ENCODE measurements at places on chromosomes 1 and 21. TPM values are rescaled to one million over a fixed set of nuclear protein-coding genes. Genes with fewer than 3 reads are reported as not detected.
A peak's percentile ranks its signal among the peaks of the same experiment; 100 is the strongest.

The PADI1 gene
- 0.13 TPM for polyA plus RNA-seq

The HSD3B2 gene
- not detected for polyA plus RNA-seq

DNA sequence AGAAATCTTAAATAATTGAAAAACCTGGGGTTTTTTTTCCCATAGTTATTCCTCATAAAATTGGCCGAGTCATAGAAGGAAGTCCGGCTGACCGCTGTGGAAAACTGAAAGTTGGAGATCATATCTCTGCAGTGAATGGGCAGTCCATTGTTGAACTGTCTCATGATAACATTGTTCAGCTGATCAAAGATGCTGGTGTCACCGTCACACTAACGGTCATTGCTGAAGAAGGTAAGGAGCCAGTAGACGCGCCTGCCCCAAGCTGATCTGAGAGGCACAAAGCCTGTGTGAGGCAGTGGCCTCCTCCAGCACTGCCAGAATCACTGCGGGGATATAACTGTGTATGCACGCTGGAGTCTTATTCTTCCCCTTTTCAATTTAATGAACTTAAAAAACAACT lies 100.3 kb downstream of the PHTF1 start:
- no peak for DNase-seq
- peaks cover 2% of the 10 kb centered on the region for H3K36me3 ChIP-seq
- no peaks in the 10 kb centered on the region for H3K27me3 ChIP-seq
- H3K4me3 ChIP-seq, result no peak overlapping the region

- no peaks in the 10 kb centered on the region for H3K36me3 ChIP-seq
- DNase-seq, result peak; percentile 82
- peaks cover 6% of the 10 kb centered on the region for H3K4me1 ChIP-seq
- no peak overlapping the region for H3K4me3 ChIP-seq
- no peaks in the 10 kb centered on the region for H3K27me3 ChIP-seq
- peak overlapping the region; percentile 45 for H3K27ac ChIP-seq
These were observed 83.3 kb upstream of the PGBD5 start for GRCh38 chr1:230509281-230509977.

The CD244 gene
- polyA plus RNA-seq, result not detected

The DPH5 gene
- 34.9 TPM for polyA plus RNA-seq

- DNase-seq, result peak; percentile 62
- H3K4me1 ChIP-seq, result peaks cover 4% of the 10 kb centered on the region
- H3K27ac ChIP-seq, result no peak overlapping the region
- H3K36me3 ChIP-seq, result no peaks in the 10 kb centered on the region
- H3K4me3 ChIP-seq, result no peak overlapping the region
- no peaks in the 10 kb centered on the region for H3K27me3 ChIP-seq
These were observed 248.1 kb upstream of the C1orf105 start for GRCh38 chr1:172172352-172172831.

- peak overlapping the region; percentile 91 for H3K4me3 ChIP-seq
- no peaks in the 10 kb centered on the region for H3K27me3 ChIP-seq
- no peaks in the 10 kb centered on the region for H3K36me3 ChIP-seq
- 0 out of 2 replicates have a peak, but pooled peaks cover 2% of the 10 kb centered on the region for H3K4me1 ChIP-seq
These were observed 507 bp downstream of the AK5 start for GRCh38 chr1:77282187-77282865.

DNA sequence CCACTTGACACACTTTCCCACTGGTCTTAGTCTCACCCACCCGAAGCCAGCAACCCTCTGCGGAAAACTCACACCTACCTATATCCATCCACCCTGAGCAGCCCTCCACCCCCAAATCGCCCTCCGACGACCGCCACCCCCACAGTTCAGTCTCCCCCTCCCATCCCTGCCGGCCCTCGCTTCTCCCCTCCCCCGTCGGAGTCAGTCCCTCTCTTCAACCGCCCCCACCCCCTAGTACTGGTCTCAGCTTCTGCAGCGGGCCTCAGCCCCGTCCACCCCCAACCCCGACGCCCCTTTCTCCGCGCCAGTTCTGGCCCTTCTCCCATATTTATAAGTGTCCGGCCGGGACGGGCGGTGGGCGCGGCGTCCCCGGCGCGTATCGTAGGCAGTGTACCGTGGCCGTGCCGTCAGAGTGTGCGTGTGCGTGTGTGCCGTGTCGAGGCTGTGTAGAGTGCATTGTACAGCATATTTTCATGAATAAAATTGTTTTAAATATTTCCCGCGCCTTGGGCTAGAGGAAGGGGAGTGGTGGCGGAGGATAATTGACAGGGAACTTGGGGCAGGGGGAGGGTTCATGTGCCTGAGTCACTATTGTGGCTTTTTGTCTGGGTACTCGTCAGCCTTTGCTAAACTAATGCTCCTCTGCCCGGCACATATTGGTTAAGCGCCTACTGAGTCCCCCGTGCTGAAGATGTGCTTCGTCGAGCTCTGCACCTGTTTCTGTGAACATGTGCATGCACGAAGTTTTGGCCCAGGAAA lies 22.0 kb downstream of the FOXO6 start:
- H3K27me3 ChIP-seq, result peaks cover 84% of the 10 kb centered on the region
- H3K4me3 ChIP-seq, result no peak overlapping the region
- no peaks in the 10 kb centered on the region for H3K36me3 ChIP-seq
- DNase-seq, result peak; percentile 31
- peaks cover 2% of the 10 kb centered on the region for H3K4me1 ChIP-seq

DNA sequence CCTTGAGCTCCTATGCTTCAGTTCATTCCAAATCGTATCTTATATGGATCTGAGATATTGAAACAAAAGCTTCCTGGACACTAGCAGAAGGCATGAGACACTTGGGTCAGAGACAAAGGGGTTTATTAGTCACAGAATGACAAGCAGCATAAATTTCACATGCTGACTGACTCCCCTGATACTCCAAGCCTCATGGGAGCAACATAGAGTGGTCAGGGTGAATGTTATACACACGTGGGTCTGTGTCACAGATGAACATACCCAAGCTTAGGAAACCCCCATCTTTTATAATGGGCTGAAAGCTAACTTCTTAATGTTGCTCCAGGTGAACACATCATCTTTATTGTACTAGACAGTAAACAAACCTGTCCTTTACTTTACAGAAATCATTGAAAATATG lies 599.9 kb upstream of the RGS18 start:
- peak; percentile 1 for DNase-seq
- no peak overlapping the region for H3K4me3 ChIP-seq
- H3K36me3 ChIP-seq, result no peaks in the 10 kb centered on the region
- no peaks in the 10 kb centered on the region for H3K27me3 ChIP-seq
- no peaks in the 10 kb centered on the region for H3K4me1 ChIP-seq
- no peak overlapping the region for H3K27ac ChIP-seq

The SLFNL1 gene
- polyA plus RNA-seq, result 0.09 TPM

DNA sequence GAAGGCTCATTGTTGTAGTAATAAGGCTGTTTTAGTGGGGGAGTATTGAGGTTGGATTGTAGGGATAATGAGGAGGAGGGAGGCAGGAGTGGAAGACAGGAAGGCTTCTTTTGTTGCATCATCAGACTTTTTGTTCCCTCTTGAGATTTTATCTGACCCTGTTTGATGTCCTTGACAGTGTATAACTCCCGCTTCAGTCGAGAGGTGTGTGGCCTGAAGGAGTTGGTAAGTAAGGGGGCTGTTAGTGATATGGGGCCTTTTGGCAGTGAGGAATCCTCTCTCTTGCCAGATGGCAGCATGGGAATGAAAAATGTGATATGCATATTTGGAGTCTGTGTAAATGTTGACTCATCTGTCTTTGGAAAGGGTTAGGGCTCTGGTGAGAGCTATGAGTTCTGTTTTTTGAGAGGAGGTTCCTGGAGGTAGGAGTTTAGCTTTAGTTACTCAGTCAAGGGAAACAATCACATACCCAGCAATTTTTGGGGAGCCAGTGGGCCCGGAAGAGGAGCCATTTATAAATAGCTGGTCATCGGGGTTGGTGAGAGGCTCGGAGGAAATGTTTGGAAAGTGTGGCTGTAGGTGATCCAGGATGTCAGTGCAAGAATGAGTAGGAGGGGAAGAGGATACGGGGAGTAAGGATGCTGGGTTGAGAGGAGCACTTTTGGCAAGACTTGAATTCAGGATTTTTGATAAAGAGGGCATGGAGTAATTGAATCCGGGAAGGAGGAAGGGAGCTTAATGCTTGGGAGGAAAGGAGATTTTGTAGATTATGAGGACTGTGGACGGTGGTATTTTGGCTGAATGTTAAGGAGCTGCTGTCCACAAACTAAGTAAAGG lies 136.7 kb upstream of the ETV3 start:
- H3K36me3 ChIP-seq, result no peaks in the 10 kb centered on the region
- no peaks in the 10 kb centered on the region for H3K4me1 ChIP-seq
- peak; percentile 56 for DNase-seq
- H3K27ac ChIP-seq, result no peak overlapping the region

DNA sequence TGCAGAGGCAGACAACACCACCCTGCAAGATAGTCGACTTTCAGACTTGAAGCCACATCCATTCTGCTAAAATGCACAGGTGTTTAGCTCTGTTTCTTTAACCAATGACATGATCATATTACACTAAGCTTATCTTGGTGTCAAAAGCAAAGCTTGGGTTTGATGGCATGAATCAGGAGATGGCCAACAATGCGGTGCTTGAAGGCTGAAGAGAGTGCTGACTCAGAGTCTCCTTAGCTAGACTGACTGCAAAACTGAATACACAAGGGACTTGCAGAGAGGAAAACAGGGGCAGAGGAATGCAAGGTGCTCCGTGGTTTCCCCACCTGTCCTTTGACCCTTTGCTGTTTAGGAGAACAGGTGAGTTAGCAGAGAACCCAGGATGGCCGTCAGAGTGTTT lies 262.6 kb downstream of the SIPA1L2 start:
- no peaks in the 10 kb centered on the region for H3K27me3 ChIP-seq
- H3K36me3 ChIP-seq, result no peaks in the 10 kb centered on the region

GRCh38 chr21:45852886-45853400 lies 128.6 kb upstream of the COL6A1 start:
- no peak overlapping the region for H3K4me3 ChIP-seq
- no peaks in the 10 kb centered on the region for H3K27me3 ChIP-seq
- 0 out of 2 replicates have a peak, but pooled peaks cover 2% of the 10 kb centered on the region for H3K36me3 ChIP-seq
- no peak overlapping the region for H3K27ac ChIP-seq

- no peaks in the 10 kb centered on the region for H3K4me1 ChIP-seq
- H3K27me3 ChIP-seq, result peaks cover 18% of the 10 kb centered on the region
- DNase-seq, result no peak
- H3K4me3 ChIP-seq, result no peak overlapping the region
These were observed 19.8 kb upstream of the GUCA2B start for GRCh38 chr1:42133390-42133789.

DNA sequence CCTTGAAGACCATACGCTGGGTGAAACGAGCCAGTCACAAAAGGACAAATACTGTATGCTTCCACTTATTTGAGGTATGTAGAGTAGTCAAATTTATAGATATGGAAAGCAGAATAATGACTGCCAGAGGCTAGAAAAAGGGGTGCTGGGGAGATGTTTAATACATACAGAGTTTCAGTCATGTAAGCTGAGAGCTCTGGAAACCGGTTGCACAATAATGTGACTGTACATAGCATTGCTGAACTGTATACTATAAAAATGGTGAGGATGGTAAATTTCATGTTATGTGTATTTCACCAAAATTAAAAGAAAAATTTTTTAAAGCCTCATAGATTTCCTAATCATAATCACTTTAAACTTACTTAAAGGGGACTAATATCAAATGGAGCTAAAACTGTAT lies 110.8 kb downstream of the ZZZ3 start:
- DNase-seq, result peak; percentile 27
- no peak overlapping the region for H3K27ac ChIP-seq
- H3K36me3 ChIP-seq, result peaks cover 29% of the 10 kb centered on the region
- no peaks in the 10 kb centered on the region for H3K4me1 ChIP-seq
- no peak overlapping the region for H3K4me3 ChIP-seq

GRCh38 chr1:47853059-47853458 lies 144.1 kb downstream of the TRABD2B start:
- H3K27ac ChIP-seq, result no peak overlapping the region
- no peak for DNase-seq
- no peaks in the 10 kb centered on the region for H3K4me1 ChIP-seq
- no peak overlapping the region for H3K4me3 ChIP-seq
- H3K36me3 ChIP-seq, result no peaks in the 10 kb centered on the region

DNA sequence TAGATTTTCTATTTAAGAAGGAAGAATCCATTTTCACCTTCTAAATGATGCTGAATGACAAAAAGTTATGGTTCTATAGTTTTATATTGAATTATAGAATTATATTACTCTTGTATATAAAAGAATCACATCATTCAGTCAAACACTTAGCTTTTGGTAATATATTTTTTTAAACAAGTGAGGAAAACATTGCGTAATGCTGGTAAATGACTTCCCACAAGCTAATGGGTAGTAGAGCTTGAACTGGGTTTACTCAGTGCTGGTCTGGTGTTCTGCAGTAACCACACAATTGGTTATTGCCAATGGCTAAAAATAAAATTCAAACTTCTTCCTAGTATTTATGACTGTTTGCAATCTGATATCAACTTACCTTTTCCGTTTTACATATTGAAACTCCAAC lies 10.6 kb upstream of the GIPC2 start:
- H3K4me3 ChIP-seq, result no peak overlapping the region
- no peak overlapping the region for H3K27ac ChIP-seq
- DNase-seq, result peak; percentile 25
- no peaks in the 10 kb centered on the region for H3K27me3 ChIP-seq

DNA sequence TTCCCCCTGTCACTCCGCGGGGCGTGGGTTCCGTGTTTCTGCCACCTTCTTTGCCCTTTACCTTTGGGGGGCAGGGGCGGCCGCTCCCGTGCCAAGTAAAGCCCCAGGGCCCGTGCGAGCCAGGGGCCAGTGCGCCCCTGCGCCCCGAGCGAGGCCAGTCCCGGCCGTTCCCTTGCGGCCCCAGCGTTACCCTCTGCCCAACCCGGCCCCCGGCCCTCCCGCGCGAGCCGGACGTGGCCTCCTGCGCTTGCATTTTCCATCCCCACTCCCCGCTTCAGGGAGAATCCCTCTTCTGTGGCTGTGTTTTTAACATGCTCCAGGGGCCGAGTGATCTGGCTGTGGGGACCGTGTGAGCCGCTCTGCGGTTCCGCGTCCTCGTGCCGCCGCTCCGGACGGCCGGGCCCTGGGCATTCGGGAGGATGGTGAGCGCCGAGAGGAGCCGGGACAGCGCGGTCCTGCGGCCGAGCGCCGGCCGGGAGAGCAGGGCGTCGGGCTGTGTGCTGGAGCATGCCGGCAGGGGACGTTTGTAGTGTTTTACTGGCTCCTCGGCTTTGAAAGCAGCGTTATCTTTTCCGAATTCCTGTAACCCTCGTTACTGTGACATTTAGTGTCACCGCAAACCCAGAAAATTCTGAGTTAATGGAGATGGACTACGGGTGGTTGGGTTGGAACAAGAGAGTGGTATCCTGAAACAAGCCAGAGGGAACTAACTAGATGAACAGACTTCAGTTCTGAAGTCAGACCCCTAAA lies 1.0 kb downstream of the GALNT2 start:
- H3K27me3 ChIP-seq, result no peaks in the 10 kb centered on the region
- H3K4me1 ChIP-seq, result peaks cover 17% of the 10 kb centered on the region
- peak overlapping the region; percentile 78 for H3K27ac ChIP-seq
- H3K36me3 ChIP-seq, result no peaks in the 10 kb centered on the region
- H3K4me3 ChIP-seq, result peak overlapping the region; percentile 81
- no peak for DNase-seq

GRCh38 chr1:226938903-226939437 lies 1.1 kb upstream of the COQ8A start:
- H3K4me1 ChIP-seq, result peaks cover 3% of the 10 kb centered on the region
- no peaks in the 10 kb centered on the region for H3K27me3 ChIP-seq
- no peaks in the 10 kb centered on the region for H3K36me3 ChIP-seq

DNA sequence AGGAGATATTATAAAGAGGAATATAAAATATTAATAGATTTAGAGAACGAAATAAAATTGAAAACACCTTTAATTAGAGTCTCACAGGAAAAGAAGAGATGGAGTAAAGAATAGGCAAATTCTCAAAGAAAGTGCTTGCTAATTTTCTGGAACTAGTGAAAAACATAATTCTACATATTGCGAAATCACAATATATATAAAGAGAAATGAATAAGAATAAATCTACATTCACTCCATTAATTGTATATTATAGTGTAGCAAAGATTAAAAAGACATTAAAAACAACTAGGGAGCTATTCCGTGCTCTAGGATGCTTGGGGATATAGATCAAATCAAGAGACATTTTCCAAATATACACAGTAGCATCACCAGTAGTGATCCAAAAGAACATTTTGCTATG lies 685.2 kb upstream of the NCAM2 start:
- no peaks in the 10 kb centered on the region for H3K36me3 ChIP-seq
- no peak overlapping the region for H3K27ac ChIP-seq
- no peaks in the 10 kb centered on the region for H3K4me1 ChIP-seq

The RNU1-3 gene
- polyA plus RNA-seq, result not detected

Measured in IMR-90 (cell line).